ENCODE measurements at places on chromosomes 5 and 9.

- no peak for DNase-seq
Measured at GRCh38 chr5:19122923-19123322, 865.1 kb downstream of the CDH18 start.

DNA sequence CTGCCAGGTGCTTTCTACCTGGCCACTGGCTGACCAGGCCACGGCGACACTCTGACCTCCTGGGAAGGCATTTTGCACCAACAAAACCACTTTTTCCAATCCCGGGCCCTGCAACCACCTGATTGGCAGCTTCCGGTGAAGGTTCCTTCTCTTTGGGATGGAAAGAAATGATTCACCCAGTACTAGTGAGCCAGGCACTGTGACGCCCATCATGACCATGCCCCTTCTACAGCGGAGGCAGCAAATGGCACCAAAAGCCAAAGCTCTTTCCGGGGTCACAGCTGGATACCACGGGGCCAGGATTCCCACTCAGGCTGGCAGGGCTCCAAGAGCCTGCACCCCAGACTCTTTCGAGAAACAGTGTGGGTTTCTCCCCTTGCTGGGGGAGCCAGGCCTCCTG lies 4.7 kb downstream of the NOTCH1 start:
- DNase-seq, result no peak

GRCh38 chr9:85108746-85109145 lies 439.2 kb downstream of the NTRK2 start:
- DNase-seq, result no peak

DNA sequence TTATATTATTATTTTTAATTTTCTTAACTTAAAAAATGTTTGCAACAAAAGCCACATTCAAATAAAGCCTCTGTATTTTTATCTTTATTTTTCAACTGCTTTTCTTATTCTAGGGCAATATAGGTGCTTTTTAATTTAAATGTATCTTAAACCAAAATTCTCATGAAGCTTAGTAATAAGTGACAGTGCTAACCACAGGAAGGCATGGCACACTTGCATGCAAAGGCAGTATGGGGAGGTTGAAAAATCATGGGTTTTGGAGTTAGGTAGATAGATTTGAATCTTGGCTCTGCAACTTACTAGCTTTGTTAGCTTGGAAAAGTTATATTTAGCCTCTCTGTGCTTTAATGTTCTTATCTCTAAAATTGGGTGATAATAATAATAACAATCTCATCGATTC lies 458.0 kb downstream of the DMAC1 start:
- no peak for DNase-seq

GRCh38 chr5:155943516-155944407 lies 383.2 kb upstream of the SGCD start:
- DNase-seq, result peak; percentile 14

DNA sequence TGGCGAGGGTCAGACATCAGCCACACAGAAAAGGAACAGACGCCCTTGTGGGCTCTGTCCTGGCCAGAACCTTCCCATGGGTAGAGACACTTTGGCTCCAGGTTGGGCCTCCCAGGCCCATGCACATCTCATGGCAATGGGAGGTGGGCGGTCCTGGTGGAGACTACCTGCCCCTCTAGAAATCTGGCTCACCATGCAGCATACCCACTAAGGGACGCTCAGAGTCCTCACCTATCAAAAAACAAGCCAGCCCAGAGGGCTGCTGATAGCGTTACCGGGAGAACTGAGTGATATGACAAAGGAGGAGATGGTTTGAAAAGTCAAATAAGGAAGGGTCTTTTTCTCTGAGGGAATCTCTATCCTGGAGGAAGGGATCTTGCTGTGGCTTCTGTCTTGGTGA lies 62.1 kb downstream of the C5orf15 start:
- no peak for DNase-seq

- DNase-seq, result peak; percentile 64
Measured at GRCh38 chr9:35736201-35736633, 3.8 kb downstream of the CREB3 start.

GRCh38 chr9:93115486-93116071 lies 18.5 kb downstream of the NINJ1 start:
- DNase-seq, result no peak

DNA sequence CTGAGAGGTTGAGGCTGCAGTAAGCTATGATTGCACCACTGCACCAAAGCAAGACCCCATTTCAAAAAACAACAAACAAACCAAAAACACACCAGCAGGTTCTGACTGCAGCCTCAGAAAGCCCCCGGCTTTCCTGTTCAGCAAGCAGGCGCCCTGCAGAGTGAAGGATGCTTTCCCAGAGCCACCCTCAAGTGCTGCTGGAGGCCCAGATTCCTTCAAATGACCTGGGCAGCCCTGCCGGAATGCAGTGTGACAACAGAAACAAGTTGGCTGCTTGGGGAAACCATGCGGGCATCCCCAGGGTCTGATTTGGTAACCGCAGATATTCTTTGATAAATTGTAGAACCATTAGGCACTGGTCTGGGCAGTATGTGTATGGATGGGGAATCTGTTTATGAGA lies 35.7 kb upstream of the GNE start:
- no peak for DNase-seq

GRCh38 chr9:14296495-14297113 lies 17.3 kb downstream of the NFIB start:
- no peak for DNase-seq

- DNase-seq, result no peak
Measured at GRCh38 chr5:36945687-36946086, 69.1 kb downstream of the NIPBL start.

GRCh38 chr5:51138164-51138563 lies 245.1 kb upstream of the ISL1 start:
- DNase-seq, result no peak

DNA sequence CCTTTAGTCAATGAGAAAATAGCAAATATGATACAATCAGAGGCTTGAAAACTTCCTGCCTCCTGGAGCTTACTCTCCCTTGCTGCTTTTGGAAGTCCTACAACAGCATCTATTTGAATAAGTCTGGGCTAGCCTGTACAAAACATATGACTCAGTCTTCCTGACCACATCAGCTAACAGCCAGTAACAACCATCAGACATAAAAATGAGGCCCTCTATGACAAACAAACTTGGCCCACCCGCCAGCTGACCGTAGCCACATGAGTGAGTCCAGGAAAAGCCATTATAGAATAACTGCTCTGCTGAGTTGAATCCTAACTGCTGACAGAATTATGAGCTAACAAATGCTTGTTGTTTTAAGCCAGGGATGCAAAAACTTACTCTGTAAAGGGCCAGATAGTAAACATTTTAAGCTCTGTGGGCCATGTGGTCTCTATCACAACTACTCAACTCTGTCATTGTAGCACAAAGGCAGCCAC lies 347.6 kb downstream of the PTPRD start:
- no peak for DNase-seq

DNA sequence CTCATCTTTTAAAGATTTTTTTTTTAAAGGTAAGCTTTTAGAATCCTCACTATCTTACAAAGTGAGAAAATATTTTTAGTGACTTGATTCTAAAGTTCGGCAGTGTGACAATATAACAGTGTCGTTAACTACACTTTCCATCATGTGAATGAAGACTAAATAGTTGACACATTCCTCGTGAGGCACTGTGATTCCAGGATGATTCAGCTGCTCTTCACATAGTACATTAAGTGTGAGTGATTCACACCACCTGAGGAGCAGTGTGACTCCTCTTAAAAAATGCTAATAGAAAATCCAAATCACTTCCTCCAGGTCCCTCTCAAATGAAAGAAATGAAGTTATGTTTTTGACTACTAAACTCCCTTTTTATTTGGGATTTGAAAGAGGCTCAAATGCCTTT lies 589.5 kb downstream of the GABRG2 start:
- no peak for DNase-seq

- no peak for DNase-seq
Measured at GRCh38 chr5:134938030-134938429, 29.7 kb upstream of the CATSPER3 start.
